ENCODE measurements at places on chromosomes 12 and 14.

GRCh38 chr12:13102461-13103195, 839 bp downstream of the GSG1 start:
- DNase-seq, result no peak

GRCh38 chr12:29638528-29638927, 141.0 kb upstream of the OVCH1 start:
- no peak for DNase-seq

DNA sequence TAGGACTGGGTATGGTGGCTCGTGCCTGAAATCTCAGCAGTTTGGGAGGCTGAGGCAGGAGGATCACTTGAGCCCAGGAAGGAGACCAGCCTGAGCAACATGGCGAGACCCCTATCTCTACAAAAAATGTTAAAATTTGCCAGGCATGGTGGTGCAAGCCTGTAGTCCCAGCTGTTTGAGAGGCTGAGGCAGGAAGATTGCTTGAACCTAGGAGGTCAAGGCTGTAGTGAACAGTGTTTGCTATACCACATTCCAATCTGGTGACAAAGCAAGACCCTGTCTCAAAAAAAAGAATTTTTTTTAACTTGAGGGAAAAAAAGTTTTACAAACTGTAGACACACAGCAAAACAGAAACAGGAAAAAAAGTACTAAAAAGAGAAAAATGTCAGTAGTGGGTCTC, 2.3 kb upstream of the MAP3K9 start:
- no peak for DNase-seq

- peak; percentile 38 for DNase-seq
These were observed 37.3 kb upstream of the ADGRD1 start for GRCh38 chr12:130916241-130916911.

DNA sequence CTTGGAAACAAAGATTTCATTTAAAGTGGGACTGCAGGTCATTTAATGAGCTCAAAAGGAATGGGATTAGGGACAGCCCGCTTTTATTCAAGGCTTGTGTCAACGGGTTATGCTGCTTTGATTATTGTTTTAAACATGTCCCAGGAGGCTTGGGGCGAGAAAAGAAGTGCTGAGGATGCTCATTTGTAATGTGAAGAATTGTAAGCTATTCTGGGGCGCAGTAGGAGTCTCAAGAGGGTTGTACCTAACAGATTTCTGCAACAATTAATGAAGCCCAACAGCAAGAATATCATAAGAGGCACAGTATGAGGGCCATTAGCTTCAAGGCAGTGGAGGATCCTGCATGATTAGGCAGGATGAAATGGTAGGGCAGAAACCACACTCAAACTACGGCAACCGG, 122.5 kb downstream of the KTN1 start:
- no peak for DNase-seq

DNA sequence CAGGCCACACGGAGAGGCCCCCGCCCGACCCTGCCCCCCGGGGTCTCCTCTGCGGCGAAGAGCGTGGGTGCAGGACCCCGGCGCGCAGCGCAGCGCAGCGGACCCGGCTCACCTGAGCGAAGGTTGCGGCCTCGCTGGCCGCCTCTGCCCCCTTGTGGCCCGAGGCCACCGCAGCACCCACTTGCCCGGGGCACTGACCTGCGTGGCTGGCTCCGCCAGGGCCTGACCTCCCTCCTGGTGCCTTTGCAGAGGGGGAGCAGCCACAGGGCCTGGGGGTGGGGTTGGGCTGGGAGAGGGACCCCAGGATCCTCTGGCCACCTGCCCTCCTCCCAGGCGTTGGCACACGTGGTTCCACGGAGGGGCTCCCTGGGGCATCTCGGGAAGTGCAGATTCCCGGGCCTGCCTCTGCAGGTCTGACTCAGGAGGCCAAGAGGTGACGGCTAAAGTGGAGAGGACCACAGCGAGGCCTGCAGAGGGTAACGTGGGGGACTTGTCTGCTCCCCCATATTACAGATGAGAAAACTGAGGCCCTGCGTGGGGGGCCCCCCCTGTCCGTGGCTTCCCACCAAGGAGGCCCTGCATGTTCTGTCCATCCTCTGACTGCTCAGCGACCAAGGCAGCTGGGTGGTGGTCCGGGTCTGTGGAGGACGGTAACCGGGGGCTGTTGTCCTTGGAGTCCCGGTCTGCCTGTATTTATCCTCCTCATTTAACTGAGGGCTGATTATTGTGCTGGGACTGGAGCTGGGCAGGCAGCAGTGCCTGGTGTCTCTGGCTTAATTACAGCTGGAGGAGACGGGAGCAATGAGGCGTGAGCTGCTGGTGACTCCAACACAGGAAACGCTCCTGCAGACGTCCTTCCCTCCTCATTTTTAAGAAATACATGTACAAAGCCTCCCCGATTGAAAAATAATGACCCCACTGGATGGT, 67.9 kb upstream of the BEGAIN start:
- DNase-seq, result no peak

GRCh38 chr12:79973801-79974200, 38.9 kb upstream of the PPP1R12A start:
- DNase-seq, result no peak

GRCh38 chr14:93936245-93936644, 9.1 kb downstream of the FAM181A start:
- DNase-seq, result peak; percentile 24

DNA sequence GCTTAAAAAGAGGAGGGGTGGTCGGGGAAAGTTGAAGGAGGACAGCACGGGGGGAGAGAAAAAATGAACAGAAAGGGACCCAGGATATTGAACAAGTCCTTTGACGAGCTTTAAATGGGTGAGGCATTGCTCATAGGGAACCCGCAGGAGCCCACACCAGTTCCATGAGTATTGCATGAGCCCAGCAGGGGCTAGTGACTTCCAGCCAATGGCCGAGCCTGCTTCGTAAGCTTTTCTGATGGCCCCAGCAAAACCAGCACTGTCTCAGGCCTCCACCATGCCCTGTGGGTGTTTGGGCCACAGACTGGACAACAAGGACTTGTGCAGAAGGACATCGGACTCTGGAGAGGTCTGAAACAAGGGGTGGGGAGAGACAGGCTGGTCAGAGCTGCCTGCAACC, 109.5 kb downstream of the ZFP36L1 start:
- no peak for DNase-seq

DNA sequence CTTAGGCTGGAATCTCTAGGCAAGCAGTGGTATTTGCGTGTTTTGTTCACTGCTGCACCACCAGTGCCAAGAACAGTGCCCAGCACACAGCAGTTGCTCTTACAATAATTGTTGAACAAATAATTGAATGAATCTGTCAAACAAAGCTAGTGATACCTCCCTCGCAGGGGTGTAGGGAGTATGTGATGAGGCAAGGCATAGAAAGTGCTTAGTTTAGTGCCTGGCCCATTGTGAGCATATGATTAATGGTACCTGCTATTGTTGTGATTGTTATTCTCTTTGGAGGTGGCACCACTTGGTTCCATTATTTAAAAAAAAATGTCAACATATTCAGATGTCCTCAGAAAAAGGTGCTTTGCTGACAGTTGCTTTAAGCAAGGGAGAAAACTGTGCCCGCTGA, 210.1 kb upstream of the TBX3 start:
- DNase-seq, result no peak

DNA sequence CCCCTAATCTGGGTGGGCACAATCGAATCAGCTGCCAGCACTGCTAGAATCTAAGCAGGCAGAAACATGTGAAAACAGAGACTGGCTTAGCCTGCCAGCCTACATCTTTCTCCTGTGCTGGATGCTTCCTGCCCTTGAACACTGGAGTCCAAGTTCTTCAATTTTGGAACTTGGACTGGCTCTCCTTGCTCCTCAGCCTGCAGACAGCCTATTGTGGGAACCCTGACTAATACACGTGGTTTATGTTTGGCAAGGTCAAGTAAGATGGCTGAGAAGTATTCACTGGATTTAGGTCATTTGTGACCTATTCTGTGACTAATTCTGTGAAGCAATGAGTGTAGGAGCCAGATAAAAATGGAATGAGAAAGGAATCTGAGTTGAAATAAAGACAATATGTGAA, 11.0 kb downstream of the GPR135 start:
- peak; percentile 57 for DNase-seq

DNA sequence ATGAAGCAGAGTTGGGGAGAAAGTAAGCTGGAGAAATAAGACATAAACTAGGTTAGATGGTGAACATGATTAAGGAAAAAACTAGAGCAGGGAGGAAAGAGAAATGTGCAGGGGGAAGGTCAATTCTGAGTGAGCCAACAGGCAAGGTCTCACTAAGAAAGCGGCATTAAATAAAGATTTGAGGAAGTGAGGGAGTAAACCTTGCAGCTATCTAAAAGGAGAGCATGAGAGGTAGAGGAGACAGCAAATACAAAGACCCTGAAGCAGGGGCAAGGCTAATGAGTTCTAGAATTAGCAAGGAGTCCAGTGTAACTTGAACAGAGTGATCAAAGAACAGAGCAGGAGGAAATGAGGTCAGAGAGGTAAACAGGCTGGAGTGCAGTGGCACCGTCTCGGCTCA, 4.4 kb upstream of the SOCS2 start:
- DNase-seq, result no peak

DNA sequence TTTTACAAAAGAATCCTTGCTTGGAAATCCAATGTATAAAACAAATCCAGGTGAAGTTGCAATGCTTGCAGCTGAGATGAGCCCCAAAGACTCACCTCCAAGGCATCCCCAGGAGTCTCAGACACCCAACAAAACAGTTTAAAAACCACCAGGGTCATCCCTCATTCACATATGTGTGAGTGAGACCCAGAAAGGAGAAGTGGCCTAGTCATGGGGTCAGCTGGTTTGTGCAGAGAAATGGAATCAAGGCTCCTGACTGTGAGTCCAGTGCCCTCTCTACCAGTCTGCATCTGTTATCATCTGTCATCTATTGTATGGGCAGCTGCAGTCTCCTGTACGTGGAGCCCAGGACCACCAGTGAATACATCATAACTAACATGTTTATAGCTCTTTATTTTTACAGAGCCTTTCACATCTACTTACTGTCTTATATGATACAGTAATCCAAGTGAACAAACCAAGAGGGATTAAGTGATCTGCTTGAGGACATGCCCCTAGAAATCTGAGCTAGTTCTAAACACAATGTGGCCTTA, 27.1 kb downstream of the PLEKHG7 start:
- no peak for DNase-seq

GRCh38 chr14:101538878-101539277, 22.4 kb upstream of the DIO3 start:
- DNase-seq, result no peak

GRCh38 chr14:39593377-39593776, 161.1 kb upstream of the FBXO33 start:
- DNase-seq, result no peak

DNA sequence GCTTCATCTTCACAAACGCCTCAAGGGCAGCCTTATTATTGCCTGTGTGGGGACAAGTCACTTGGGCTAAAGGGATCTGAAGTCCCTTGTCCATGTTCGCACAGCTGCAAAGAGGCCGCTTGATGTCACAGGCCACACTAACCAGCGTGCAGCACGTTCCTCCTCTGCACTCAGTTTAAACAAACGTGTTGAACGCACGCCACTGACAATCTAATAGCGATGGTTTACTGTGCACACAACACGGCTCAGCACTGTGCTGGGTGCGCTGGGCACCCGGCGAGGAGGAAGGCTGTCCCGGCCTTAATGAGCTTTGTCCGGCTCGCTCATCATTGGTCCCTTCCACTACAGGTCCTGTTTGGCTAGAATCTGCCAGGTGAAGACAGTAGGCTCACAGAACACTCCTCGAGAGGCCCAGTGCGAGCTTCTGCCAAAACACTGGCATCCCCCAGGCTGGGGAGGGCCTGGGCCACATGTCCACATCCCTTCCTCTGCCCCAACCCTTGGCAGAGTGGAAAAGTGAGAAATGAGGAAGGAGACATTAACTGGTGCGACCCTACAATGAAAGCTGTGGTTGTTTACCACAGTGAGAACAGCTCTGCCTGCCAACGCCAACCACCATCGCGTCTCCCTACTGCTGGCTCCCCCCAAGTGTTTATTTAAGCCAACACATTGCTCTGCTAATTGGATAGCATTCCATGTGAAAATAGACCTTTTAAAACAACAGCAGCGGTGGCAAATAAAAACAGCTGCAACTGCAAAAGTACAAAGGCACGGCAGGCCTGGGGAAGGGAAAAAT, 113.2 kb downstream of the RBM19 start:
- DNase-seq, result no peak

GRCh38 chr12:42855362-42855950, 265.9 kb upstream of the PRICKLE1 start:
- no peak for DNase-seq

- DNase-seq, result no peak
These were observed 17.1 kb downstream of the POU6F1 start for GRCh38 chr12:51200806-51201205.

GRCh38 chr14:85947461-85948139, 417.7 kb downstream of the FLRT2 start:
- DNase-seq, result no peak

DNA sequence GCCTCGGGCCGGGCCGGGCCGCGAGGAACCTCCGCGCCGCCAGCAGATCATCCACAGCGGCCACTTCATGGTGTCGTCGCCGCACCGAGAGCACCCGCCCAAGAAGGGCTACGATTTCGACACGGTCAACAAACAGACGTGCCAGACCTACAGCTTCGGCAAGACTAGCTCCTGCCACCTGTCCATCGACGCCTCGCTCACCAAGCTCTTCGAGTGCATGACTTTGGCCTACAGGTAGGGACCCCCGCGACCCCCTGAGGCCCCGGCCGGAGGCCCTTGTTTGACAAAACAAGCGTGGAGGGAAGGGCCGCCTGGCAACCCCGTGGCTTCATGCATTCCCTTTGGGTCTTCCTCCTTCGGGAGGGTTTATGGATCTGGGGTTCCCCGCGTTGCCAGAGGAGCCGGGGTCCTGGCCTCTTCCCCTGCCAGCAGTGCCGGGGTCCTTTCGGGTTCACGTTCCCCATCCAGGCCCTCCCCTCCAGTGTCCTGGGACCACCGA, 526 bp downstream of the MLXIP start:
- no peak for DNase-seq

- DNase-seq, result no peak
These were observed 136.0 kb downstream of the TTC8 start for GRCh38 chr14:88960496-88960895.

DNA sequence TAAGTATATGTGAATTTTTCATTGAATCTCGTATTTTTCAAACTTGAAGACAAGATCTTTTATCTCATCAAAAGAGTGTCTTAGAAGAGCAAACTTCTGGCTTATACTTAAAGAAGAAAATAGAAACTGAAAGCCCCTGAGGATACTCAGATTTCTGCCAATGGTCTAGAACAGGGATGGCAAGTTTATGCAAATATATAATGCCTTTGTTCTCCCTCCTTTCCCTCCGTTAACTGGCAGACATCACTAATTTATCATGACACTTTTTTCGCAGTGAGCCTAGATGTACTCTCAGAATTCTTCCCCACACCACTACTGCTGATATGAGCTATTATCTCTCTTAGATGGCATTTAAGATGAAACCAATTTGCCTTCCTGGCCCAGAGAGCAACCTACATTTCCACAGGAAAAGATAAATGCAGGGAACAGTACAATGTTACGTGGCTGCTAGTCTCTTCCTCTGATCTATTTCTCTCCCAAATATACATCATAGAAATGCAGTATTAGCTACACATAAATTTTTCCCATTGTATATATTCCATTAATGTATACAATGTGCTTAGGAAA, 40.0 kb upstream of the DAAM1 start:
- no peak for DNase-seq

GRCh38 chr12:49897276-49897675, 6.4 kb downstream of the FAIM2 start:
- DNase-seq, result no peak

Data from kidney capillary endothelial cell (primary cell).